ENCODE measurements at places on chromosomes 1 and 21. TPM values are rescaled to one million over a fixed set of nuclear protein-coding genes. Genes with fewer than 3 reads are reported as not detected.
A peak's percentile ranks its signal among the peaks of the same experiment; 100 is the strongest.

GRCh38 chr1:241518476-241519307, 863 bp downstream of the FH start:
- no peak for DNase-seq

DNA sequence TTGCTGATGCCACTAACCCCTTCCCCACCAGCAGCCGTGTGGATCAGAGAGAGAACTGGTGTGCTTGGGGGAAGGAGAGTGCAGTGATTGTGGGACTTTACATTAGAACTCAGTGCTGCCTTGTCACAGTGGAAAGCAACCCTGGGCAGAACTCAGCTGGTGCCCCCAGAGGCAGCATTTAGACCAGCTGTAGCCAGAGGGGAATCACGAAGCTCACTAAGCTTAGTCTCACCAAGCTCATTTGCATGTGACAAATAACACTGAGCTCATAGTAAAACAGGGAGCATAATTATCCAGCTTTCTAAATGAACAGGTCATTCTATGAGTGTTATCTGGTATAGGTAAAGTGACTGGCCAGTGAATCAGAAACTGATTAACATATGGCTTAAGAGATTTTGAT, 9.8 kb upstream of the SMAP2 start:
- DNase-seq: no peak

GRCh38 chr1:163388970-163389369, 67.2 kb downstream of the NUF2 start:
- no peak for DNase-seq

- DNase-seq: no peak
Observed at GRCh38 chr1:175073061-175073460, 5.4 kb downstream of the TNN start.

GRCh38 chr1:87119541-87120140, 205.2 kb downstream of the HS2ST1 start:
- DNase-seq: no peak

DNA sequence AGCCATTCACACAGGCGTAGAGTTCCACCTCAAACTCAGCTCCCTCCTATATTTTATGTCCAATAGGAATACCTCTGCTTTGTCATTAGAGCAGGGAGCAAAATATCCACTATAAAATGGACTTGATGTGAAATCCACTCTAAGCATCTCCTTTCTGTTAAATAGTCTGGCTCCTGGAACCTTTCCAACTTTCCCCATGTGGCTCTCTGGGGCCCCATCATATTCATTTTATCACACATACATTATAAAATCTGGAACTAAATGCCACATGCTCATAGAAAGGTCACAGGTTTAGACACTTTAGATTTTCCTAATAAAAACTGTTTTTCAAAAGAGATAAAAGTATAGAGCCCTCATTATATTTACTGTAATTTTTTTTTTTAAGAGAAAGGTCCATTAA, 82.1 kb downstream of the PTPN14 start:
- no peak for DNase-seq

- DNase-seq: no peak
Observed at GRCh38 chr1:244097523-244098405, 46.7 kb downstream of the ZBTB18 start.

DNA sequence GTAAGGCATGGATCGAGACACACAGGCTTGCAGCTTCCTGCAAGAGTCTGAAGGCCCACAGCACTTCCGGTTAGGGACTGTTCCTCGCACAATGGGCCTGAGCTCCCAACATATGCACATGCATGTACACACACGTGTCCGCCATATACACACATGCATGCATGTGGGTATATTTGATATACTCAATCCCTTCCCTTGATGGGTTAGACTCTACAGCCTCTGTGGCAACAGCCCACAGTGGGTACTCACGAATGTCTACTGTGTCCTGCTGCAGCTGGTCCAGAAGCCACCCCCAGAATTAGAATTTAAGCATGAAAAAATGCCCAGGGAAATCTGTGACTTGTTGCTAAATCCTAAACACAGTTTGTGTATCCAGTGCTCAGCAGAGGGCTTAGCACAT, 9.9 kb downstream of the F3 start:
- DNase-seq: no peak

- DNase-seq: peak; percentile 45
Observed at GRCh38 chr1:27000817-27001460, 7.4 kb downstream of the TRNP1 start.

DNA sequence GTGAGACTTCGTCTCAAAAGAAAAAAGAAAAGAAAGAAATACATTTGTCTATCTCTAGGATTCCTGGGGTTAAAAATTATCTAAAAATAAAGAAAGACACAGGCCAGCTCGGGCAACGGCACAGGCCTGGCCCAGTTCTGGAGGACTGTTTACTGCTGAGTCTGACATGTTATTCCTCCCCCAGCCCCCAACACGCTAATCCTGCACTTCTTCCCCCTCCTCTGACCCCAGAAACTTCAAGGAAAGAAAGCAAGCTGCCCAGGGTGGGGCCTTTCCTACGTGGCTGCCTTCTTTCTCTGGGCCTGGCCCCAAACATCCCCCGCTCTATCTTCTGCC, 40.0 kb downstream of the ACOT7 start:
- no peak for DNase-seq

DNA sequence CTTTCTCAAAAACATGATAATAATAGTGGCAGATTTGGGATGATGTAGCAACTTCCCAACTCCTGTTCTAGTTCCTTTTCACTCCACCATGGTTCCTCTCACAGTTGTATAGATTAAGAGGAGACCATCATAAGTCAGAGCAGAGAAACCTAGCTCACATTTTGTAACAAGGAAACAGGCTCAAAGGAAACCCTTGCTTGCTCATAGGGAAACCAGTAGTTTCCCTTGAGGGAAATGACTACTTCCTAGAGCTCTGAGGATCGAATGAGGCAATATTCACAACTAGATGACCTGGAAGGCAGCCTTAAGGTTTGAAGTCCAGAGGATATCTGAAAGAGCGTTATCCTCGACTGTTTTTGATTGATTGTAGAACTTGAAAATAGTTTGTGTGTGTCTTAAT, 76.1 kb upstream of the C8B start:
- DNase-seq: no peak

DNA sequence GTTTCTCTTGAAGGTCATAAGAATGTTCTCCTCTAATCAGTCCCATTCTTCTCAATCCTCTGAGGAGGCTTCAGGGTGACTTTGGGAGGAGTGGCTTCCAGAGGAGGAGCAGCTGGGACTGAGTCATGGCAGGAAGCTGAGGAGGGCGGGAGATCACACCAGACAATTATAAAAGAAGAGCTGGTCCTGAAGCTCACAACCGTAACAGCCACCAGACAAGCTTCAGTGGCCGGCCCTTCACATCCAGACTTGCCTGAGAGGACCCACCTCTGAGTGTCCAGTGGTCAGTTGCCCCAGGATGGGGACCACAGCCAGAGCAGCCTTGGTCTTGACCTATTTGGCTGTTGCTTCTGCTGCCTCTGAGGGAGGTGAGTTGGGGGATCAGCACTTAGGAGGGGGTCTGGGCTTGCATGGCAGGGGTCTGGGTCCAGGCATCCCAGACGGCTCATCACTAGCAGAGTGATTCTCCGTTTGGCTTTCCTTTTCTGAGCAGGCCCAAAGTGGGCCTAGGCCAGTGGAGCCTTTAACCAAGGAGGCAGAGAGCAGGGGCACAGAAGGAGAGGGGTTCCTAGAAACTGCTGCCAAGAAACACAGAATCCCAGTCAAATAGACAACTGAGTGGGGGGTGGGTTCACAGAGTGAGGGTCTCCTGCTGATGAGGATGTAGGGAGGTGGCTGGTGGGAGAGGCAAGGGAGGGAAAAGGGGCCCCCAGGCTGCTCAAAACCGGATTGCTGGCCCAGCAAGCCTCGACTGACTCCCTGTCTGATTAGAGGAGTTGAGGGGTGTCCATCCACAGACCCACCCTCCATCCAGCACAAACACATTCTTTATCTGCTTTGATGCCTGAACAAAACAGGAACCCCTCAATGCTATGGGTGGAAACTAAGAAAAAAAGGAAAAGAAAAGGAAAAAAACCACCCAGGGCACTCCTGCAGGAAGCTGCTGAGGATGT, at the start of gene ECM1:
ECM1 (plus strand) TSS at position 198 of the 953 bp plus-strand sequence; CDS start at position 299, 101 bp downstream.
- DNase-seq: peak; percentile 12

GRCh38 chr1:218371927-218372672, 27.0 kb downstream of the TGFB2 start:
- DNase-seq: no peak

Gene TBCE
- 30.1 TPM for total RNA-seq

Gene RGSL1
- total RNA-seq: not detected

Gene BNIPL
- total RNA-seq: 0.14 TPM

Gene SWT1
- 5.1 TPM for total RNA-seq

Gene GPR25
- total RNA-seq: not detected

Gene B3GALT2
- total RNA-seq: 0.21 TPM

Gene CTH
- total RNA-seq: 4.4 TPM

All from thoracic aorta (tissue), 2 donors.